ENCODE measurements at places on chromosomes 2 and 18.

DNA sequence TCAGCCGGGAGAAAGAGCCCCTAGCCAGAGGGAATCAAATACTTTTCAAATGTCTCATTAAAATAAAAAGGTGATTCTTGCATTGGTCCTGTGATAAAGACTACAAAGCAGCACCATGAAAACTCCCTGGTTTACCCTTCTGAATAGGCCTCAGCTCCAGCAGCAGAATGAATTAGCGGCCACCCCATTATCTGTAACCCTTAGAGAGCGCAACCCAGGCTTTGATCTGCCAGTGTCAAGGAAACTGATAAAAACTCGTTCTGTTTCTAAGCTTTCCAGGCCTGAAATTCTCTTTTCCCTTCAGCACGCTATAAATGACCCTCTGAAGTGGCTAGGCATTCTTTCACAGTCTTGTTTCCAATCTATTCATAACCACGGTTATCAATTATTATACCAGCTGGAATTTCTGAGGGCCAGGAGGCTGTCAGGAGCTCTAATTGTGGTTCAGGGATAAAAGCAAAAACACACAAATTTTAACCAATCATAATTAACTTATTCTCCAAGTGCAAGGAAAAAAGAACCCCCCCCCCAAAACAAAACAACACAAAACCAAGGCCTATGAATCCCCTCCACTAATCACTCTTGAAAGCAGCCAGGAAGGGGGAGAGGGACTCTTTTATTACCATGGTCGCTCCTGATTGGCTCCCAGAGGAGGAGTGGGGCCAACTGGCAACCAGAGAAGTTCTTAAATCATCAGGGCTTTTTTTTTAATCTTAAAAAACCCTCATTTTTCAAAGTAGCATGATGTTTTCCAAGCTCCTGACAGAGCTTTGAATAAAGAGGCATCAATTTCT is 258.9 kb downstream of the CYRIA start:
- DNase-seq = no peak

DNA sequence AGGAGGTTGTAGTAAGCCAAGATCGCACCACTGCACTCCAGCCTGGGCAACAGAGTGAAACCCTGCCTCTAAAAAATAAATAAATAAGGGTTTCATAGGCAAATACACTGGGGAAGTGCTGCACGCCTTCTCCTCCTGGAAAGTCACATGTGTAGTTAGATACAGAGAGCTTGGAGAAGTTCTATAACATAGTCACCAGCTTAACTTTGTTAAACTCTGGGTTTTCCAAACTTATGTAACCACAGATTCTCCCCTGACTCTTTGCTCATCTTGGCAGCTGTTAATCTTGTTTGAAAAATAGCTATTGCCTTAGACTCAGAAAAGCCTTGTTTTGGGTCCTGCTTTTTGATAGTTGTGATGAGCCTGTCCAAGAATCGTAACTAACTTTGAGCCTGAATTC is 25.2 kb downstream of the KIAA2012 start:
- no peak for DNase-seq

GRCh38 chr2:197477797-197478196 is 21.8 kb downstream of the HSPD1 start:
- DNase-seq = no peak

- no peak for DNase-seq
These were observed 78.2 kb downstream of the TCF4 start for GRCh38 chr18:55509631-55510324.

- no peak for DNase-seq
These were observed 132.4 kb downstream of the PXDN start for GRCh38 chr2:1611886-1612285.

GRCh38 chr2:198597648-198598047 is 793.3 kb downstream of the PLCL1 start:
- no peak for DNase-seq

DNA sequence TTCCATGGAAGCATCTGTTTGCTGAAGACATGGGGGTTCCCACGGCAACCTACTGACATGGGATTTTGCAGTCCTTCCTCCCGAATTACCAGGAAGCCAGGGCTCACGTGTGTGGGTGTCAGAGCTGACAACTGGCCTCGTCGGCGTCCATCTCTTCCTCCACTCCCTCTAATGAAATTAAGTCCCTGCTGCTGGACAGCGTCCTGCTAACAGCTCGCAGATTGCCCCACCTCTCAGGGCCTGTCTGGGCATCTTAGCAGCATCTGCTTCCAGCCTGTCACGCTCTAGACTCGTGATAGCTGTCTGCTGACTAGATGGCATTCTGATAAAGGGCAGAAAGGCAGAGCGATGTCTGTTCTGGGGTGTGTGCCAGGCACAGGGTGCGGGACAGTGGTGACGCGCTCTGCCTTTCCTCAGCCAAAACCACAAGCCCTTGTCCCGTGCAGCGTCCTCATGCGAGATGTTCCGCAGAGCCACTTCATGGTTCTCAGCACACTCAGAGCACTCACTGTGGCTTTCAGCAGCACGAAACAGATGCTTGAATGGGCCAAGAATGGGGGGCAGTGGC is 161.1 kb downstream of the ARL4C start:
- DNase-seq = peak; percentile 38

DNA sequence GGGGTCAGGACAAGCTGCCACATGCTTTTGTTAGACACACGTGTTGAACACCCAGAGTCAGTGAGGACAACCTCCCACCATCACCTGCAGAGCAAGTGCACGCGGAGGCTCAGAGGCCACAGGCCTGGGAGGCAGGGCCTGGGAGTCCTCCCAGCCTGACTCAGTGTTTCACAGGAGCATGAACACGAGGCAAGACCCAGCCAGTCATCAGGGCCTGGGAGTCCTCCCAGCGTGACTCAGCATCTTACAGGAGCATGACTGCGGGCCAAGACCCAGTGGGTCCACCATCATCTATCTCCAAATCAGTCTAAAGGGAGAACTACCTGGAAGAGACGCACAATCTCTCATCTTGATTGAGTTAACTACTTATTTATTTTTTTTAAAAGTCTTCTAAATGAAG is 112.6 kb upstream of the PXDN start:
- no peak for DNase-seq

GRCh38 chr2:177604271-177605065 is 211.9 kb downstream of the AGPS start:
- DNase-seq = no peak

DNA sequence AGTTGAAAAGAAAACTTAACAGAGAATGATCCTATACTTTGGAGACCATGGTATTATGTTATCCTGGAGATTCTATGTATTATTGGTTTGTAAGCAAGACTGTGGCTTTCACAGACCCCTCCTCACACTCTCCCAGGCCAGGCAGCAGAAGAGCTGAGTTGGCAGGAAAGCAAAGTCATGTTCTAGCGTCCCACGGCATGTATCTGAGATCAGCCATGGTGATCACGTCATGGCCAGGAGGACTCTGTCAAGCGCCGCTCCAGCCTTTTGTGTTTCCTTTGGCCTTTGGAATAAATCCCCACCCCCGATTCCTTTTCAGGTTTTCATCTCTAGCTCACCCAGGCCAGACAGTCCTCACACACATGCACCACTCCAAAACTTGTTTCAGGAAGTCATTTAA is 39.1 kb downstream of the LRRC30 start:
- DNase-seq = no peak

GRCh38 chr18:51655327-51655698 is 457.8 kb upstream of the MEX3C start:
- DNase-seq = no peak

DNA sequence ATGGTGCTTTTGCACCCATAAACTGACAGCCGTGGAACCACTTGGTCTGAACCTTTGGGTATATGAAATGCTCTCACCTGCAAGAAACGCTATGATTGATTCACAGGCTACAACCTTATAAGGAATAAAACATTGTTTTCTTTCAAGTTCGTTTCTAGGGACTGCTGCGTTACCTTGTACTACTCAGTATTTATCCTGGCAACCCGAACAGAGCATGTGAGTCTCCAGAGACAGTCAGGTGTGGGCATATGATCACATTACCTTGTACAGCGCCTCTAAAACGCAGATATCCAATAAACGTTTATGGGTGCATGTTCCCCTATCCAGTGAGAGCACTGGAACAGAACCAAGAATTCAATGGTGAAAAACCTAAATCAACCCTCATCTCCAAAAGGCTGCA is 1.7 kb downstream of the CCBE1 start:
- no peak for DNase-seq

DNA sequence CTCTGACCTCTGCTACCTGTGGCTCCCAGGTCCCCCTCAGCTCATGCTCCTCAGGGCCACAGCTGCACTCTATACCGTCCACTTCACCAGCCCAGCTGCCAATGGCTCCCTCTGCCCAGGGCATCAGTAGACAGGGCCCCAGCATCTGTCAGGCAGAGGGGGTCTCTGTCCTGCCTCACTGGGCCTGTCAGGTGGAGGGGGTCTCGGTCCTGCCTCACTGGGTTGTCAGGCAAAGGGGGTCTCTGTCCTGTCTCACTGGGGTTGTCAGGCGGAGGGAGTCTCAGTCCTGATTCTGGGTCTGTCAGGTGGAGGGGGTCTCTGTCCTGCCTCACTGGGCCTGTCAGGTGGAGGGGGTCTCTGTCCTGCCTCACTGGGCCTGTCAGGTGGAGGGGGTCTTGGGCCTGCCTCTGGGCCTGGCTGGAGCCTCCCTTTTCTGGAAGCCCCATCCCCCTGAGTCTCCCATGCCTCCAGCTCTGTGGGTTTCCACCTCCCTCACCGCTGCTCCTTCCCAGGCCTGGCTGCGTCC is 19.9 kb downstream of the SNORC start:
- DNase-seq = no peak

DNA sequence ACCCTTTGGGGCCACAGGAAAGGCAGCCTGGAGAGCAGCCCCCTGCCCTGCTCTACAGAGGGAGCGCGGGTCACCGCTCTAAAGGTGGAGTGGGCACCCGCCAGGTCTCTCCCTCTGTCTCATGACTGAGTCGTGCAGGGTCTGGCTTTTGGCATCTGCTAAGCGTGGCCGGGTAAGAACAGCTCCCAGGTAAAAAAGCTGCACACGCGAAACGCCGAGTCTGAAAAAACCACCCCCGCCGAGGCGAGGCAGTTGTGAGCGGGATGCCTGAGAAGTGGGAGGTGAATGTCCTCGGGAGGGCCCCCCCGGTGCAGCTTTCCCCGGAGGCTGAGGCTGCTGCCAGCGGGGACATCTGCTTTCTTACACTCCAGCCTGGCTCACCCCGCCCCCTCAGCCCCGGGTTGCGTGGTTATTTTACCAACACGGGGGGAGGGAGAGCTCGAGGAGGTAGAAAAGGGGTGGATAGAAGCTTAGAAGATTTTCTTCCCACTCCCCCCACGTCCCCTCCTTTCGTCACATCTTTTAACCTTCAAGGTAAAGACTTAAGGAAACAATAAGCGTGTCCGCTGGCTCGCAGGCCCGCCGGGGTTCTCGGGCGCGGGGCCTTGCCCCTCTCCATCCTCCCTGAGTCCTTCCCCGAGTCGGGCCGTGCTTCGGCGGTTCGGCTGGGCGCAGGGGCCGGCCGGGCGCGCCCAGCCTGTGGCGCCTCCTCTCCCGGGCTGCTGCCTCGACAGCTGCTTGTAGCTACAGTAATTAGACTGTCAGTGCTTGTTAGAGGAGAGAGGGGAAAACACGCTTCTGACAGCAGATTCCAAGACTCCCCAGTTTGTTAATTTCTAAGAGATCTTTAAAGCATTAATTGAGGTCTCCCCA is 70.6 kb upstream of the PSMD14 start:
- DNase-seq = no peak

GRCh38 chr2:239762106-239762505 is 263.0 kb downstream of the NDUFA10 start:
- no peak for DNase-seq

- DNase-seq = no peak
These were observed 10.7 kb upstream of the TWSG1 start for GRCh38 chr18:9323750-9324445.

DNA sequence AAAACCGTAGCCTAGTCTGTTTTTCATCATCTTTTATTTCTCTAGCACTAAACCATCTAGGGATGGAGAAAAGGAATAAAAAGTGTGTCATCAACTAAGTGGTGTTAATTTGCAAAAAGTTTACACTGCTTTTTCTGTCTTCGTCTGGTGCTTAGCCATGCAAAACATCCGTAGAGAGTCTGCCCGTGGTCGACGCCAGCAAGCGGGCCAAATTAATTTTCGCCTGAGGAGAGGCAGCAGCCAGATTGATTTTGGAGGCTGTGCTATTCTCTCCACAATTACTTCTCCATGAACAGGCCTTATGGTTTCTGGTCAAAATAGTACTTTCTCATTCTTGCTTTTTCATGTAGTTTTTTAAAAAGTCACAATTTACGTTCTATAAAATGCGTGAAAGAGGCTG is 46.3 kb downstream of the TNFRSF11A start:
- no peak for DNase-seq

DNA sequence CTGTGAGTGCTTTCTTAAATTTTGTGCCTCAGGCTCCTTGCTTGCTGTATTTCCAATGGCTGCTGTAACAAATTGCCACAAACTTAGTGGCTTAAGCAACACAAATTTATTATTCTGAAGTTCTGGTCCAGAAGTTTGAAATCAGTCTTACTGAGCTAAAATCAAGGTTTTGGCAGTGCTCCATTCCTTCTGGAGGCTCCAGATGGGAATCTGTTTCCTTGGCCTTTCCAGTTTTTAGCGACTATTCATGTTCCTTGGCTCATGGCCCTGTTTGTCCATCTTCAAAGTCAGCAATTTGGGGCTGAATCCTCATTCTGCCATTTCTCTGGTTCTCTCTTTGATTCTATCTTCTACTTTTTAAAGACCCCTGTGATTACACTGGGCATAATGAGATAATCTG is 31.8 kb downstream of the STRADB start:
- DNase-seq = no peak

DNA sequence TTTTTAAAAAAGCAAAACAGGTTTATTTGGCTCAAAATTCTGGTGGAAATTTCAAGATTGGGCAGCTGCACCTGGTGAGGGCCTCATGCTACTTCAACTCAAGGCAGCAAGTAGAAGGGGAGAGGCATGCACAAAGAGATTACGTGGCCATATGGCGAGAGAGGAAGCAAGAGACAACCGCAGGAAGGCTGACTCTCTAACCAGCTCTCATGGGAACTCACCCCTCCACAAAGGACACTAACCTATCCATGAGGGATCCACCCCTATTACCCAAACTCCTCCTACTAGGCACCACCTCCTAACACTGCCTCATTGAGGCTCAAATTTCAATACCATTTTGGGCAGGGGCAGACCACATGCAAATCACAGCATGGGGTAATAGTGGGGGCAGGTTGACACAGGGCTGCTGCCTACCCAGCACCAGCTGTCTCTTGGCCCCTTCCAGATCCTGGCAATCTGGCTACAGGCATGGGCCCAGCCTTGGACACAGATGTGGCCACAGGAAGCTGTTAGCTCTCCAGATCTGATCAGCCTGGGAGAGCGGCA is 2.0 kb upstream of the CAPN10 start:
- DNase-seq = no peak

DNA sequence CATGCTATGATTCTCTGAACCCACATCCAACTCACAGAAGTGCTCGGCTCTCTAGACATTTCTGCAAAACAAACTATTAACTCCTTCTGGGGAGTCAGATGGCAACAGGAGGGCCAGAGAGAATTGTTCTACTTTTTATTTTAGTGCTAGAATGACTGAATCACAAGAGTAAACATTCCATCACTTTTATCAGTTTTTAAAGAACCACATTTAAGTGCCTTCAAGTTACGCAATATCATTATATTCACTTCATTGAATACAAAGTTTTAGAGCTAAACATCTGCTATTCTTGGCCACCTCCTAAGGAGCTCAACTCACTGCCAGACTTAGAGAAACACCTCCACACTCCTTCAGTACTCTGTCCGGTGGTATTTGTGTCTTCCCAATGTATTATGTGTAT is 22.4 kb downstream of the B4GALT6 start:
- no peak for DNase-seq

GRCh38 chr18:56062931-56063330 is 474.9 kb upstream of the TCF4 start:
- no peak for DNase-seq

GRCh38 chr2:62506421-62506750 is 391 bp upstream of the TMEM17 start:
- no peak for DNase-seq

GRCh38 chr2:27071990-27072830 is 756 bp upstream of the OST4 start:
- DNase-seq = no peak
